ENCODE measurements at places on chromosomes 12 and 14.

- DNase-seq = no peak
Measured at GRCh38 chr12:114193474-114193873, 212.5 kb downstream of the TBX5 start.

DNA sequence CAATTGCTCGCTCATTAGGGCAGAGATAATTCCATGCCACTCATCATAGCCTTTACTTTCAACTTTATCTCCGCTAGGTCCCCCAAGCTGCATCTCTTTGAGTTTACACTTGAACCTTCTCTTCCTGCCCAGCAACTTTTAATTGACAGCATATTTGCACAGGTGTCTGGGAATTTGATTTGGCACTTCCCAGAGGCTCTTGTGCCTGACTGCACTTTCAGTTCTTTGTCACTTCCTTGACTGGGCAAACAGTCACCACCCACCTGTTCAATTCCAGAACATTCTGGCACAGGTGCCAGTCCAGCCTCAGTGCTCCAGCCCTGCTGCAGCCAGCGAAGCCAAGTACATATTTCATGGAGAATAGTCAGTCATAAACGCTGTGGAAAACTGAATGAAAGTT lies 110.1 kb upstream of the LRIG3 start:
- DNase-seq = no peak

DNA sequence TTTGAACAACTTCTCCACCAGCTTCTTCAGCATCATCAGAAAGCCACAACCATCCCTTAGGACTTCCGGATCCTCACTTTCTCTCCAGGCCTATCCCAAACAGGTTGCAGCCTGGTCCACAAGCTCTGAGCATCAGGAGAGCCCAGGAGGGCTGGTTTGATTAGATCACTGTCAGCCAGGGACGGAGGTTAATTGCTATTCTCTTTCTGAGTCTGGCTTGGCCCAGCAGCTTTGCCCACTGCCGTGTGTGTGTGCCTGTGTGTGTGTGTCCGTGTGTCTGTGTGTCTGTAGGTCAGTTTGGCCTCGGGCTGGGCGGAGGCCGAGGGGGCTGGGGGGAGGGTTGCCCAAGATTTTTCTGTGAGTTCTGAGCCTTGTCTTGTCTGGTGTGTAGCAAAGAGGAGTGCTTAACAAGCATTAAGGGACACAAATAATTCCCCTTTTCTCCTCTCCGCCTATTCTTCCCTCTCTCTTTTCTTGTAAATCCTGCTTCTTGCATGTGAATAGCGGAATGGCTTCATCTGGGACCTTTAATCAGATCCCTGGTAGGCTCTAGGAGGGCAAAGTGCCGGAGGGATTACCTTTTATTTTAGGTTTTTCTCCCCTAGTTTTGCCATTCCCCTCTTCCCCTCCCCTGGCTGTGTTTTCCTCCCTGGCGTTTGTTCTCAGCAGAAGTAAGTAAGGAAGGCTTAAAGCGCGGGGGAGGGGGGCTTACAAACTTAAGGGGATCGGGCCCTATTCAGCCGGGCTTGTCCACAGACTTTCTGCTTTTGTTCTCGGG lies 138.2 kb upstream of the LHX5 start:
- DNase-seq = no peak

GRCh38 chr14:67668559-67668958 lies 5.9 kb downstream of the VTI1B start:
- no peak for DNase-seq

- no peak for DNase-seq
Measured at GRCh38 chr14:26398616-26399015, 199.2 kb downstream of the NOVA1 start.

DNA sequence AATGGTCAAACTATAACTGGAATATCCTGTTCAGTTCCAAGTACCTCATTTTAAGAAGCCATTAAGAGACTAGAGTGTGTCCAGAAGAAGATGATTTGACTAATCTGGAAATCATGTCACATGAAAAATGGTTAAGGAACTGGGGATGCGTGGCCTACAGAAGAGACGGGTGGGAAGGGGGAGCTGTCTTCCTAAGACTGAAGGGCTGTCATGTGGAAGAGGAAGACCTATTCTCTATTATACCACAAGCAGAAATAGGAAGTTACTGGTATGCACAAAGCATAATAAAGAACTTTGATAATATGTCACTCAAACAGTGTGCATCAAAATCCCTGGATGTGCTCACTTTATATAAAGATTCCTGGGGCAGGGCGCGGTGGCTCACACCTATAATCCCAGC lies 50.3 kb downstream of the HECTD4 start:
- DNase-seq = no peak

GRCh38 chr14:60777856-60778578 lies 43.5 kb downstream of the MNAT1 start:
- no peak for DNase-seq

DNA sequence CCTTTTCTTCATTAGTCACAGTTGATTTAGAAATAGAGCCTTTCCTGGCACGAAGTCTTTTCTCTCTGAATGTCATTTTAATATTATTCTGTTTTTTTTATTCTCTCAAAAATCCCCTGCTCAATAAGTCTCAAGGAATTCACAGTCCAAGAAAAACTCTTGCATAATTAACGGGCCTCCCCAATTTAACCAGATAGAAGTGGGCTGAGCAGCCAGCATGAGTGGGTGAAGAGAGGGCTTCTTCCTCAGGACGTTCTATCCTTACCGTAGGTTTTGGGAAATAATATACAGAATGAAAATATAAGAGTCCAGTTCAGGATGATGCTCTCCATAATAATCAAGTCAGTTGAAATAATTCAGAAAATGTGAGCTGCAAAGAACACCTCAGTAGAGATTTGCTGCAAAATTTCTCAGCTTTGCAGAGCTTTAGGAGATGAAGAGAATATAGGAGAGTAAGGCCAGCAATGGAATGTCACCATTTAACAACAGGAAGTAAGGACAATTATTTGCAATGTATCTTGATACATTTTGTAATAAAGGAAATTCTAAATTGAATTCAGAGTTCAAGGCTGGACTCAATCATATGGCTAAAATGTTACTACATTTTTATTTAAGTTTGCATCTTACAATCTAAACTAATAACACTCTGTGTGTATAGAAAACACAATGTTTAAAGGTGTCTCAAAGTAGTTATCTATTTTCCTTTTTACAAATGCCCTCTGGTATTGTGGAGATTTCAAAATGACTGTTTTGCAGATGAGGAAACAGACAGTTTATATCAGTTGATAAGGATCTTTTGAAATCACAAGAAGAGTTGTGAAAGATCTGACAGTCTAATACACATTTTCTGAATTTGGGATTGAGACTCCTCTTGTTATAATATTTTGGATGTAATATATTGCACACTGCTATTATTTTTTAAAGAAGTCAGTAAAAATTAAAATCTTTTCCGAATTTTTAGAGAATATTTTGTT lies 1724.1 kb upstream of the SEL1L start:
- no peak for DNase-seq

DNA sequence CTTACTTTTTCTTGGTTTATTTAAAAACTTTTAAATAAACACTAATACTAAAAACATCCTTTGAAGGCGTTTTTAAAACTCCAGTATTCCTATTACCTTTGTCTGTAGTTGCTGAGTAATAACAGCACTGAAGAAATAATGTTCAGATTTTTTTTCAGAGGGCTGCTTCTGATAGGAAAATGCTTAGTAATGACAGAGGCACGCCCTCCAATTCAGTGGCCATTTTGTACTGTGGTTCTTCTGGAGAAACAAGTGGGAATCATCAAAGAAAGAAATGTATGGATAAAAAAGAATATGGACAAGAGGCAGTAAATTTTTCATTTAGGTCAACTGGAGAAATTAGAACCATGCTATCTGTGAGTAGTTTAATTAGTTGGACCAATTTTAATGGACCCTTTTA lies 13.6 kb downstream of the VEZT start:
- DNase-seq = no peak

DNA sequence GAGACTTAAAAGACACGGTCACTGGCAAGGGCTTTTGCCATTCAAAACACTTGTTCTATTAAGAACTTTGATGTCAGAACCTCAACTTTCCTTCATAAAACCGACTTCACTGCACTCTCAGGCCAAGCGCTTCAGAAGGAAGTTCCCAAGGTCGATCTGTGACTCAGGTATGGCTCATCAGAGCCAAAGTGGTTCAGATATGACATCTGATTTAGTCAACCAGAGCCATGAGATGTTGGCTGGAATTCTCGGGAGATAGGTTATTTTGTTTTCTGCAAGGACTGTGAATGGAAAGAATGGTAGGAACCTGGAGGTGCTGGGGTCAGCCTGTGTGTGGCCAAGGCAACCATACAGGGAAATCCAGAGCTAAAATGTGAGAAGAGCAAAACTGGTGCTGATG lies 445.6 kb downstream of the GLT1D1 start:
- DNase-seq = no peak

DNA sequence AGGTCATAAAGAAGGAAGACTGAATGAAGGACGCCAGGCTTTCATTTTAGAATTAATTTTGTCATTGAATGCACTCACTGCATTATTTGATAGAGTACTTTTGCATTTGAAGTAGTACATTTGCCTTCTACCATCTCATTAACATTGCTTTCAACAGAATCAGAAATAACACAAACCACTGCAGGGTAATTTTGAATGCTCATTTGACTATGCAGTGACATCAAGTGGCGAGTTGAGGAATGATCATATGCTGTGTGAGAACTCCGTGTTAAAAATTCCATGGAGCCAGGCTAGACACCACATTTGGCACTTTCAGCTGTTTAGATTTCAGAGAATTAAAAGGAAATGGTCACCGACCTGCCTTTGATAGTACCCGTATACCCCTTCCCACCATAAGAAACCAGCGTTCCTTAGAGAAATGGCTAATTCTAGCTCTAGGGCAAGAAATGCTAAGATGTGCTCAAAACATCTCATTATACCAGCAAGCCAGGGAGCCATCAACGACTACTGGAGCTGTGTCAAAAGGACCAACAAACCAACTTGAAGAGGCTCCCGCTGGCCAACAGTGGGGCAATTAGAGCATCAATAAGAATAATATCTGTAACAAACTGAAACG lies 16.5 kb downstream of the HEBP1 start:
- DNase-seq = peak; percentile 34

GRCh38 chr12:50699940-50700339 lies 64.0 kb upstream of the ATF1 start:
- DNase-seq = no peak

GRCh38 chr14:61322011-61322798 lies 826 bp downstream of the PRKCH start:
- DNase-seq = no peak

DNA sequence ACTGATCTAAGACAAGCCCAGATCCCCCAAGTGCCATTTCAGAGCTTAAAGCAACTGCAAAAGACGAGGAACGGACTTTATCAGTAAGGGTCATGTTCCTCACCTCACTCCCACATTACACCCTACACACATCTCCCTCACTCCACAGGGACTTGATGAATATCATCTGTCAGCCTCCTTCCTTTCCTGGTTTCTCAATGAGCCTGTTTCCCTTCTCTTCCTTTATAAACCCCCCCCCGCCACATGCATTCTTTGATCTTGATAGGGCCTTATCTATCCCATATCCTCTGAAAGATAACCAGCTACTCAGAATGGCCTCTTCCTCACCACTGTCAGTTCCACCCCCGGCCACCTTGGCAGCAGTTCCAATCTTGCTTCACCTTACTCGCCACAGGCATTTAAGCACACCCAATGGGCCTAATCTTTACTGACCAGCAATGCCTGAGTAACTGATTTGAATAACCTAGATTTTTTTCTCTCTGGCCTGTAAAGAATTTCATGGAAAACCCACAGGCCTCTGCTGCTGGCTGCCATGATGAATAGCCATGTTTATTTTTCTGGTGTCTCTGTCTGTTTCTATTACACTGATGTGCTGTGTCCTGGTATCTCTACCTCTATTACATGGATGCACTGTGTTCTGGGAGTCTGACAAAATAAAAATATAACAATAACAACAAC lies 138.7 kb downstream of the PHLDA1 start:
- no peak for DNase-seq

GRCh38 chr14:73713206-73713802 lies 880 bp downstream of the PNMA1 start:
- no peak for DNase-seq

DNA sequence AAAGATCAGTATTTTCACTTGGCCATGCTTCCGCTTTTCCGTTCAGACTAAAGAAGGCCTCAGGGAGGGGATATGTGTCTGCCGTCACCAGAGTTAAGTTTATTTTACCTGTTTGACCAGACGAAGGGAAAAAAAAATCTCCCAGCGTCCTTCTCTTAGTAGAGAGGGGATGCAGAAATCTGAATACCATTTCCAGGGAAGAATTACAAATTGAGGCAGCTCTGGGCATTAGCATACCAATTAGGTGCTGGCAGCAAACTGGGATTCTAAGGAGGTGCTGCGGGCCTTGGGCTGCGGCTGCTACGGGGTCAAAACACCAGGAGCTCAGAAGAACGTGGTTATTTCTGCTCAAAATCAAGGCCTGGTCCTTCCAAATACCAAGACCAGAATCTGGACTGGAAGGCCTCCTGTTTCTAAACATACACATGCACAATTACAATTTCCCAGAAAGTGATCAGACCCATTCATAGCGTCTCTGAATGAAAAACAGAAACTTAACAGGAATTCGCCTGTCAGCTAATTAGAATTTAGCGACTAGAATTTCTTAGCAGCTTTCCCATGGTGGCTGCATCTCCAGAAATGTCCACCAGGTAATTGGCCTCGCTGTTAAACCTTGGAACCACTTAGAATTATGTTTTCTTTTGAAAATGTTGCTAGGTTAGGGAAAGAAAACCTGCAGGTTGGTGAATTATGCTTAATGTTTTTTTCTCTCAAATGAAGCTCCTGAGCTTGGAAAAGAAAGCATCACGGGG lies 617.0 kb downstream of the VRK1 start:
- DNase-seq = no peak

- DNase-seq = no peak
Measured at GRCh38 chr14:21149641-21150367, 6.1 kb downstream of the OR5AU1 start.

GRCh38 chr12:111818340-111818739 lies 23.7 kb upstream of the MAPKAPK5 start:
- DNase-seq = no peak

- peak; percentile 4 for DNase-seq
Measured at GRCh38 chr14:35944847-35945246, 118.7 kb downstream of the BRMS1L start.

- no peak for DNase-seq
Measured at GRCh38 chr12:2295941-2296461, 243.2 kb downstream of the CACNA1C start.

DNA sequence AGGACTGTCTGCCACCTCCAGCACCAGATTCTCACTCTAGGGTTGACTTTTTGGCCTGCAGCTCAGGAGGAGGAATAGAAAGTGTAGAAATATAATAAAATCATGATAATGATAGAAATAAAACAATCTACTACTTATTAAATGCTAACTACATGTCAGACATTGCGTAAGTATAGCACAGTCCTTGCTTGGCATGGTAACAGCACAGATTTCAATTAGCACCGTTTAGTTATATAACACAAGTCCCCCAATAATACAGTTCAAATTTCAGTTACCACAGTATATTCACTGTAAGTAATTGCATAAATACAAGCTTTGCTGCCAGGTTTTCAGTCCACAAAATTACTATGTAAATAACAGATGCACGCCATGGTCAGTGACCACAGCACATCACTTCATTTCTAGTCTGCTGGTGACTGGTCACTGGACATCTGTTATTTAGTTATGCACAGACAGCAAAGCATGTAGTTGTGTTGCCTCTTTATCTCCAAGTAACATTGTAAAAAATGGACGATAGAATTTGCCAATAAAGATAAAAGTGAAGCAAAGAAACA lies 6.5 kb upstream of the GLT8D2 start:
- DNase-seq = no peak

GRCh38 chr12:92402415-92402814 lies 256.8 kb upstream of the BTG1 start:
- DNase-seq = no peak

All from HuH-7 (cell line).